ENCODE measurements at places on chromosomes 16 and 17. TPM values are rescaled to one million over a fixed set of nuclear protein-coding genes. Genes with fewer than 3 reads are reported as not detected.

The TBC1D3E gene
- not detected for total RNA-seq

The HAGHL gene
- 15.6 TPM for total RNA-seq

The NOD2 gene
- total RNA-seq: 11.7 TPM

The HCRT gene
- not detected for total RNA-seq

The TTYH2 gene
- 23.3 TPM for total RNA-seq

Data from CD4-positive, CD25-positive, alpha-beta regulatory T cell (primary cell).